ENCODE measurements at places on chromosomes 12 and 14.

DNA sequence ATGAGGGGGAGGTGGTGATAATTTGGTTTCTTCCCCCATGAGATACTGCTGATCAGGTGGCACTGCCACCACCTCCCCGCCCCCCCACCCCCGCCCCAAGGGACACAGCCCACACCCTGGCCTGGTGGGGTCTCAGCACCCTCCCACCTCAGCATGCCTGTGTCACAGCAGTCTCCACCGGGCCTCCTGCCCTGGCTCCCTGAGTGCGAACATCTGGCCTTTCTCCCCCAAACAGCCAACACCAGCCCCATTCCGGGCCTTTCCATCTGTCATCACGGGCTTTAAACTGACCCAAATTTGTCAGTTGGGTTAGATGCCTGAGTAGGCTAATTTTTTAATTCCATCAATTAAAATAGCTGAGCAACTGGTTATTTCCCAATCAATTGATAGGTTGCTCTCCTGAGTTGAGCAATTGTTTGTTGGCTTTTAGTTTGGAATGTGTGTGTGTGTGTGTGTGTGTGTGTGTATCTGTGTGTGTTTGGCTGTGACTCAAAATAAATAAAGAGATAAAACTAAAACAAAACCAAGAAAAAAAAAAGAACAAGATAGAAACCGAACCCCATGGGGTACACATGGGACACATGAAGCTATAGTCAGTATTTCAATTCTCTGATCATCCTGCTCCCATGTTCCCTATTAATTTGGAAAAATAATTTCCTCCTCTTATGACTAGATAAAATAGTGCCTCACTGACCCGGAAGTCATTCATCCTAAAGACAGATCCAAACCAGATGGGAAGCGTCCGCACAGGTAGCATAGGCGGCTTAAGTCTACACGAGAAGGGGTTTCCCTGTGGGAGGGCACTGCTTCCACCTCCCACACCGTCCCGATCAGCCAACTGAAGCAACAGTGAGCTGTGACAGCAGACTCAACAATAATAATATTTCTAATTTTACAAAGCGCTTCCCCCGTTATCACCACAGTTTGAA lies 7.4 kb downstream of the SERPINA12 start:
- no peak for DNase-seq

DNA sequence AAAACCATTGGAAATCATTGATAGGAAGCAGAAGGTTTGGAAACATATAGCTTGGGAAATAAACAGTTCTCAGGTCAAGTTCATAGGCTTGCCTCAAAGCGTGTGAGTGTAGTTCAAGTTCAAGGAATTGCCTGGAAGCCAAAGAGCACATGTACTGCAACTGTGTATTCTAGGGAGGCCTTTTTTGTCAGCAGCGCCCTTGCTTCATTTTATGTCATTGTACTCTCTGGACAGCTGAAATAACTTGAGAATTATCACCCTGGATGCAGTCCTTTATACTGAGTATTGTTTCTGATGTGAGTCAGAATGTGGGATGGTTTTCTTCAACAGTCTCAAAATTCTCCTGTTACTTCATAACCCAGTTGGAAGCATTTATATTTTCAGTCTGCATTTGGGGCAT lies 16.0 kb upstream of the EVL start:
- no peak for DNase-seq

DNA sequence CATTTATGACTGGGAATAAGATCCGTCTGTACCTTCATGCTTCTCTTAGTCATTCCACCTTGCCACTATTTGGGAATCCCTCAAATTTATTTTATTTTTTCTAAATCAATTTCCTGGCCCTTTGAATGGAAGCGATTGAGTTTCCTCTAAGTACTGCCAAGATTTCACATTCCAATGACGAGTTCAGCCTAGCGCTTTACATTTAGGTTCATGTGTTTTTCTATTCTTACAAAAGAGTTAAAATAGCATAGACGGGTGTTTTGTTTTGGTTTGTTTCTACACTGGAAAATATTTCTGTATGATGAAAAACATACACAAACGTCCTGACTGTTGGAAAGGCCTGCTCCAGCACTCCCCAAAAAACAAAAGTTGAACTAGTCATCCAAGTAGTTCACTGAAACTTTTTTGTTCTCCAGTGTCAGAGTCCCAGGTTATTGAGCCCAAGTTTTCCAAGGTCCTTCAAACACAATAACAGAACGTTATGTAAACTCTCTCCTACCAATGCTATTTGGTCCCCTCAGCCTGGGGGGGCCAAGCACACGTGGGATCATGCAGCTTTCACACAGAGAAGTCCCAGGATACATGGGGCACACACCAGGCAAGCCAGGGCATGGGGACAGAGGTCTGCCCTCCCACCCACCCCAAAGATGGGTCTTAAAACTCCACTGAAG lies 74.8 kb upstream of the FOXN3 start:
- DNase-seq = no peak

- DNase-seq = no peak
These were observed 65.2 kb upstream of the PDZRN4 start for GRCh38 chr12:41122894-41123293.

- DNase-seq = no peak
These were observed 284.9 kb downstream of the TMTC2 start for GRCh38 chr12:82971584-82971983.

- DNase-seq = no peak
These were observed 32.2 kb downstream of the TESC start for GRCh38 chr12:117067016-117067415.

DNA sequence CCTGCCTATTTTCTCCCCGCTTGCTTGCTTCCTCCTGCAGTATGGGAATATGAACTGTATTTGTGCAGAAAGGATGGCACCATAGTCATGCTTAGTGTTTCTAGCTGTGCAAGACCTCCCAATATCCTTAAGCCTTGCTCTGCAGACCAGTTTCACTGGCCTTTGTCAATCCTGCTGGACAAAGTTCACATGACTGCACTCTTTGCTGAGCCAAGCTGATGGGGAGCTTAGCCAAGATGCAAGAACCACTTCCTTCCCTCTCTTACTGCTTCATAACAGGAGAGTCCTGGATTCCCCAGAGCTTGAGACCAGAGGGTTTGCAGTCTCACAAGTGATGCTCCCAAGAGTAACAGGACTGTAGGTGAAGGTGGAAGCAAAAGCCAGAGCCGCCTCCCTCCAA lies 3.8 kb downstream of the ASIC1 start:
- no peak for DNase-seq

- DNase-seq = no peak
These were observed 43.8 kb downstream of the SENP1 start for GRCh38 chr12:48061938-48062719.

GRCh38 chr12:43676183-43676813 lies 82.3 kb downstream of the PUS7L start:
- no peak for DNase-seq

DNA sequence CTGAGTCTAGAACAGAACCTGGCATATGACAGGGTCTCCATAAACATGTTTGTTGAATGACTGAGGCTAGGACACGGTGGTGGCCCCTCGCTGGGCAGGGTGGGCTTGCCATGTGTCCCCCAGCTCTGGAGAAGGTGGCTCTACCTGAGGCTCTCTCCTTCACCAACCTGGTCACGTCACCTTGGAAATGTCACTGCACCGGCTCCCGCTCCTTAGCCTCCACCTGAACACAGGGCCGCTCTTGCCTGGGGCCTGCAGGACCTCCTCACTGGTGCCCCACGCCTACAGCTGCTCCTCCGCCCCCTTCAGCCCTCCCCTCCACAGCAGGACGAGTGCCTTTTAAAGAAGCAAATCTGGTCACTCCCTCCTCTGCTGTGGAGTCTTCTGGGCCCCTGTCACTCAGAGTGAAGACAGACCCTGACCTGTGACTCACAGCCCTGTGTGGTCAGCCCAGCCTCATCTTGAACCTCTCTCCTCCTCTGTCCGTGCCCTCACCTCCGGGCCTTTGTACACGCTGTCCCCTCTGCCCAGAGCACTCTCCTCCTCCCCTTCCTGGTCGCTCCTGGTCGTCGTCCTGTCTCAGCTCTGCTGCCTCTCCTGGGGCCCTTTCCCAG lies 81.0 kb downstream of the ADGRD1 start:
- no peak for DNase-seq

DNA sequence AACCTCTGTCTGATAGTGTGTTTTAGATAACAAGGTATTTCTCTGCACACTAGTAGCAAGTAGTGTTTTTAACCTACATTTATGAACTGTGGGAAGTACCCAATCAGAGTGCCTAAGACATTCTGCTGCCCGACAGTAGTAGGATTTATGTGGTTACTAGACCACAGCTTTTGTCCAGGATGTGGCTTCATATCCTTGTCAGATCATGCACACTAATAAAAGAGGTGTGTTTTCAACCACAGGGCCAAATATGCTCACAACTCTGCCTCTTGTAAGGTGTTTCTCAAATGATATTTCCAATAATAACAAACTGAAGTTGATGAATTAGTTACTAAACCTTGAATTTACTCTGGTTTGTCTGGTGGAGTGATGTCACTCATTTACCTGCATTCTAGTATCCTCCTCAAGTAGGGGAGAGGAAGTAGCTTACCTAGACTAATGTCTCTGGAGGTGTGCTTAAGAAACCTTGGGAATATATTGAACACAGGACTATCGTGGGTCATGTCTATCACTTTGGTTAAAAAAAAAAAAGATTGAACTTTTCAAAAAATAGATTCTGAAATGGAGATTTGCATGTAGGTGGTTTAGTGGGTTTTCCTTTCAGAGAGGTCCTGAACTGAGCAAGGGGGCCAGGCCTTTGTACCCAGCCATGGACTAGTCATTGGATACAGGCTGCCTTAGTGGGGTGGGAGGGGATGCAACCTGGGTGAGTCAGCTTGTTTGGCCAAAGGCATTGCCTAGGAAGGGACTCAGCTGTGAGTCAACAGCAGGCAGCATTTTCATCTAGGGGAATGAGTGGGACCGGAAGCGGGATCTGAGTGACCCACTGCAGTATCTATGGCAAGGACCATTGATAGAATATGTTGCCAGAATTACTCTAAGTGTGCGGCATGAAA lies 14.1 kb downstream of the FBXW8 start:
- DNase-seq = peak; percentile 33

GRCh38 chr12:4270831-4271716 lies 2.5 kb upstream of the CCND2 start:
- DNase-seq = no peak

- DNase-seq = no peak
These were observed 38.1 kb upstream of the SLC2A13 start for GRCh38 chr12:40144023-40144422.

DNA sequence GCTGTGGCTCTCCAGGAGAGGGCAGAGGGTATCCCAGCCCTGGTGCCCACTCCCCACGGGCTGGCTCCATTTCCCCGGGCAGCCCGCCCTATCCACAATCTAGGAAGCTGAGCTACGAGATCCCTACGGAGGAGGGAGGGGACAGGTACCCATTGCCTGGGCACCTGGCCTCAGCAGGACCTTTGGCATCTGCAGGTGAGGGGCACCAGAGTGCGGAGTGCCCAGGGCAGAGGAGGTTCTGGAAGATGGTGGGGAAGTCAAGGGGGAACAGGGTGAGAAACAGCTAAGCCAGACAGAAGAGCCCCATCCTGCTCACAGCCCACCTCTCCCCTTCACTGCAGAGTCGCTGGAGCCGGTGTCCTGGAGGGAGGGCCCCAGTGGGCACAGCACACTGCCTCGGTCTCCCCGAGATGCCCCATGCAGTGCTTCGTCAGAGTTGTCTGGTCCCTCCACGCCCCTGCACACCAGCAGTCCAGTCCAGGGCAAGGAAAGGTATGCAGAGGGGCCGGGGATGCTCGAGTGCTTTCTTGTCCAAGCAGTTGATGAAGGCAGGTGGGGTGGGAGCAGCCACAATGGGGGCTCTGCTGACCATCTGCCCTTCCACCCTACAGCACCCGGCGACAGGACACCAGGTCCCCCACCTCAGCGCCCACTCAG lies 10.3 kb downstream of the TNS2 start:
- DNase-seq = no peak

DNA sequence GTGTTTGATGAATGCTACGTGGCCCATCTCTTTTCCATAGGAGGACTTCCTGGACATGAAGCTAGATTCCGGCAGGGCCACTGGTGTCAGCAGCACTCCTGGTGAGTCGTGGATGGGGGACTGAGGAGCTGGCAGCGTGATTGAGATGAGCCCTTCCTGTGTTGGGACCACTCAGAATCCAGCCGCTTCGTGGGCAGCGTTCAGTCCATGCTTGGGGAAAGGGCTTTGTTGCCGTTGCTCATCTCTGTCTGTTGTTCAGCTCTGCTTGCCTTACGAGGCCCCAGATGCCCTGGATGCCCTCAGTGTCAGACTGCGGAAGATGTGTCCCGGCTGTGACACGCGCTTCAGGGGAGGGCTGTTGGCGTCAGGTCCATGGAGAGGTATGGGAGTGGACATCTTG lies 127.1 kb upstream of the RTL1 start:
- no peak for DNase-seq

DNA sequence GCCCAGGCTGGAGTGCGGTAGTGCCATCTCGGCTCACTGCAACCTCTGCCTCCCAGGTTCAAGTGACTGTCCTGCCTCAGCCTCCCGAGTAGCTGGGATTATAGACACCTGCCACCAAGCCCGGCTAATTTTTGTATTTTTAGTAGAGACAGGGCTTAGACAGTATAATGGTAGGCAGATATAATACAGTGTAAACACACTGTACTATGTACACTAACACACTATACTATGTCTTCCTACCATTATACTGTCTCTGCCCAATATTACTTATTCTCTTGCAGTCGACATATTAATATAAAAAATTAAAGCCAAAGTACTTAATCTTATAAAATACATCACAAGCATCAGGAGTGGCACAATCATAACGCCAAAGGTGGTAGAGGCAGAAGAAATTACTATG lies 15.0 kb downstream of the DTD2 start:
- DNase-seq = no peak

DNA sequence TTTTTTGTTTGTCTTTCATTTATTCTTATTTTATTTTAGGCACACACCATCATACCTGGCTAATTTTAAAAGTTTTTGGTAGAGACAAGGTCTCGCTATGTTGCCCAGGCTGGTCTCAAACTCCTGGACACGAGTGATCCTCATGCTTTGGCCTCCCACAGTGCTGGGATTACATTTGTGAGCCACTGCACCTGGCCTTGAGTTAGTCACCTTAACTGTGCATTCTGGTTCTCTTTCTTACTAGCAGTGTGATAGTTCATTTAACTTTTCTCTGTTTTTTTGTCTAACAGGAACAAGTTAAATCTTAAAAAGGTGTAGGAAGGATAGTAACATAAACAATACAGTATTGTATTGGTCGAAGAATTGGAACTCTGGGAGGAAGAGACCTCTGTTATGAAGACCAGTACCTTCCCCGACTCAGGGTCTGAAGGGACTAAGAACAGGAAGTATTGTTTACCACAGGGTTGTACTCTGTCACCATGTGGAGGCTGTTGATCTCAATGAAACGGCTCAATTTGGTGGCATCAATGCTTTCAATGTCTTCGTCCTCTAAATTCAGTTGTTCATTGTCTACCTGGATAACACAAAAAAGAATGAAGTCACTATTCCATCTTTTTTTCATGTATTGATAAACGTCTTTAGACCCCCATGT lies 17.7 kb downstream of the ERP27 start:
- DNase-seq = no peak

GRCh38 chr12:121465921-121466793 lies 66.2 kb downstream of the RNF34 start:
- DNase-seq = peak; percentile 36

- DNase-seq = no peak
These were observed 42.0 kb downstream of the LTBP2 start for GRCh38 chr14:74569806-74570591.

- DNase-seq = no peak
These were observed 296.9 kb downstream of the NUAK1 start for GRCh38 chr12:105841840-105842239.

- DNase-seq = no peak
These were observed 225.7 kb downstream of the NUAK1 start for GRCh38 chr12:105912882-105913678.

GRCh38 chr14:98964171-98964570 lies 307.8 kb downstream of the BCL11B start:
- no peak for DNase-seq
